Coronary artery (tissue), 2 donors: ENCODE measurements at places on chromosomes 4 and X.

GRCh38 chr4:31667686-31668085 lies 947.5 kb downstream of the PCDH7 start:
- DNase-seq, result no peak

DNA sequence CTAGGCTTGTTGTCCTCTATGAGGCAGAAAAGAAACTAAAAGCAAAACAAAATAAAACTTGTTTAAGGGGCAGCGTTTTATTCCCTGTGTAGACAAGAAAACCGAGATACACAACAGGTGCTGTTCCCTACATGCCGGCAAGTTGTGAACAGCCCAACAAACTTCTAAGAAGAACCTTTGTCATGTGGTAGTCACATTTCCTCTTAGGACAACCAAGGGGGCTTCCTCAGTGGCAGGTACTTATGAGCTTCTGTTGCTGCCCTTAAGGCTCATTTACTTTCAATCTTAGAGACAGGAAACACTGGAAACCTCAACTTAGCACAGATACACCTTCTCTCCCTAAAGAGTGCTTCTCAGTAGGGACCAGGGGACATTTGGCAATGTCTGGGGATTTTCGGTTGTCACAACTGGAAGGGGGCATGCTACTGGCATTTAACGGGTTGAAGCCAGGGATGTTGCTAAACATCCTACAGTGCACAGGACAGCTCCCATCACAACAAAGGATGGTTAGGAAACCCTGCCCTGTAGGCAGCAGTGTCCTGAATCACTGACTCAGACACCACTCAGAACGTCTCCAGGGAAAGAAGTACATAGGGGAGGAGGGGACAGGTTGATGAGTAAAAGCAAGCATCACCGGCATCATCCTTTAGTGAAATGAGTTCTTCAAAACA lies 111.0 kb downstream of the ASB9 start:
- DNase-seq, result no peak

GRCh38 chr4:112848911-112849310 lies 200.5 kb upstream of the ANK2 start:
- no peak for DNase-seq

- DNase-seq, result no peak
These were observed 18.2 kb upstream of the TNIP3 start for GRCh38 chr4:121182296-121182695.

GRCh38 chr4:147830987-147831386 lies 99.1 kb downstream of the ARHGAP10 start:
- DNase-seq, result no peak

DNA sequence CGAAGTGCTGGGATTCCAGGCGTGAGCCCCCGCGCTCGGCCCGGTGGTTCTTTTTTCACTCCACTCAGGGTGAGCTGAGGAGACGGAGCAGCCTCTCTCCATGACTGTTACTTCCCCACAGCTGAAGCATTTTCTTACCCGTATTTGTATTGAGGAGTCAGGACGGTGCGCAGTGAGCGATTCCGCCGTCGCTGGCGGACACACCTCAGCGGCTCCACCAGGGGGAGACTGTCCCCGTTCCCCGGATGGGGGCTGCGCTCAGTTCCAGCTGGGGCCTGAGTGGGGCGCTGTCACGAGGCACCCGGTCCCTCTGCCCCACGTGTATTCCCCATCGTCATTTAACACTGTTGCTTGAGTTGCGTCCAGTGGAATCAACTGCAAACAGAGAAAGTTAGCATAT lies 844.0 kb upstream of the FRG1 start:
- no peak for DNase-seq

GRCh38 chr4:151568966-151569365 lies 160.0 kb downstream of the FHIP1A start:
- no peak for DNase-seq

DNA sequence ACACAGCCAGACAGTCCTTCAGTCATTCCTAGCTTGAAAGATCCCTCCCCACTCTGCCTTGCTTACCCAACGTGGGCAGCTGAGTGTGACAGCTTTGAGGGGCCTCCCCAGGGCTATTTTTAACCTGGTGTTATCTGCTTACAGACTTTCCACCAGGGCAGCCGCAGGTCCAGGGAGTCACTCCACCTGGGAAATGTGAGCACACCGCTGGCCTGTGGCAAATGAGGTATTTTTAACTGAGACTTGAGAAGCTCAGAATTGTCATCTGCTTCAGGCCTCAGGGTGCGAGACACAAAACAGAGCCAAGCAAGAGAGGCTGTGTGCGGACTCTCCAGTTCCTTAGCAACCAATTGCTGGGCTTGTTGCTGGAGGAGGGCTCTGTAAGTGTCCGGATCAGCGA lies 13.0 kb downstream of the CORIN start:
- no peak for DNase-seq

- DNase-seq, result no peak
These were observed 2.5 kb downstream of the PGRMC1 start for GRCh38 chrX:119238557-119238956.

GRCh38 chrX:65706041-65706828 lies 38.8 kb downstream of the MSN start:
- DNase-seq, result peak; percentile 79

- no peak for DNase-seq
These were observed 42.3 kb downstream of the RBM47 start for GRCh38 chr4:40587351-40587750.

DNA sequence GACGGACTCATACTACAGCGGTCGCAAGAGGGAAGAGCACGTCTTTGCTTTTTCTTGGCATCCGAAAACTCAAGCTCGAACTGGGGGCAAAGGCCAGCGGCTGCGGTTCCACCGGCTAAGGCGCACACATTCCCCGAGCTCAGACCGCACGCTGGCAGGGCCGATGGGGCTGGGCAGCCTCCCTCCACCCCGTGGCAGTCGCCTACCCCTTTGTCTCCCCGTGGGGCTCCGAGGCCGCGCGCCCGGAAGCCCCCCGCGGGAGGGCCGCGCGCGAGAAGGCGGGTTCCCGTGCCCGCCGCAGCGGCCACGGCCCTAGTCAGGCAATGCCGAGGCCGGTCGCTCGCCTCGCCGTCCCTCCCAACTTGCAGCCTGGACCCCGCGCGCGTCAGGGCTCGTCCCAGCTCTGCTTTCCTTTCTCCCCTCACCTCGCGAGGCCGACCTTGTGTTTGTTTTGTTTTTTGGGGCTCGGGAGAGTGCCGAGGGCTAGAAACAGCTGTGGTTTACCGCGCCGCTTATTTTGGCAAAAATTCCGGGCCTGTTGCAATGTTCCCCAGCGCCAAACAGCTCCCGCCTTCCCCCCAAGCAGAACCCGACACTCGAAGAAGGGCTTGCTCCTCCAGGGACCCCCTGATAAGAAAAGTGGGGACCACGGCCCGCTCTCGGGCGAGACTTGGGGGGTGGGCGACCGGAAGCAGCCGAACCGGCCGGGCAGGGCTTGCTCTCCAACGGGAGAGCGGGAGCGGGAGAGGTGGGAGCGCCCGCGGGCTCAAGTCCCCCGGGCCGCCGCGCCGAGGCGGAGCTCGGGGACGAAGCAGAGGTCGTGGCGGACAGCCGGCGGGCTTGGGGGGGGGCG lies 561 bp upstream of the N4BP2 start:
- peak; percentile 86 for DNase-seq

GRCh38 chr4:91322961-91323360 lies 980.8 kb upstream of the GRID2 start:
- no peak for DNase-seq

- no peak for DNase-seq
These were observed 1387.6 kb downstream of the STIM2 start for GRCh38 chr4:28248269-28248668.

DNA sequence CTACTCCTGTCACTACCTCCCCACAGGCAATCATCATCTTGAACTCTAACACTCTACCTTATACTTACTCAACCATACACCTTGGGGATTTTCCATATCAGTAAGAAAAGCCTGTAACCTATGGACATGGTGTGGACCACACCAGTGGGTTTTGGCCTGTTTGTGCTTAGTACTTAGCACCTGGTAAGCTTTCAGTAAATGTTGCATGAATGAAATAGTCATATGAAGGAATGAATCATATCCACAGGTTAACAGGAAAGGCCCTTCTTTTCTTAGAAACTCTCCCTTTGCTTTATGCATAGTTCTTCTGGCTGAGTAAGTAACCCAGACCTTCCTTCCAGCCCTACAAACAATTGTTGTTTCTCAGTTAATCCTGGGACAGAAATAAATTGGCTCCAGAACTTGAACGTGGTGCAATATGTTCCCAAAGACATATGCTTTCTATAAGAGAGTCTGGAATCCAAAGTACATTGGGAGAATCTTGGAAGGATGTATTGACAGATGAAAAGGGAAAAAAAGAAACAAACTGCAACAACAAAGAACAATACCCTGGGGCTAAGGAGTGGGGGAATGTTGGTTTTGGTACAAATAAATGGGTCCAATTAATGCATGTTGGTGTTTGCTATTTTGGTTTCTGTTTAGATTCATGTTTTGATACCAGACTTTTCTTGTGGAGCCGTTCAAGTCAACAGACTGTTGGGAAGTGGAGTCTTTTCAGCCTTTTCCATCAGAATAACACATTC lies 27.8 kb downstream of the RASL11B start:
- no peak for DNase-seq

DNA sequence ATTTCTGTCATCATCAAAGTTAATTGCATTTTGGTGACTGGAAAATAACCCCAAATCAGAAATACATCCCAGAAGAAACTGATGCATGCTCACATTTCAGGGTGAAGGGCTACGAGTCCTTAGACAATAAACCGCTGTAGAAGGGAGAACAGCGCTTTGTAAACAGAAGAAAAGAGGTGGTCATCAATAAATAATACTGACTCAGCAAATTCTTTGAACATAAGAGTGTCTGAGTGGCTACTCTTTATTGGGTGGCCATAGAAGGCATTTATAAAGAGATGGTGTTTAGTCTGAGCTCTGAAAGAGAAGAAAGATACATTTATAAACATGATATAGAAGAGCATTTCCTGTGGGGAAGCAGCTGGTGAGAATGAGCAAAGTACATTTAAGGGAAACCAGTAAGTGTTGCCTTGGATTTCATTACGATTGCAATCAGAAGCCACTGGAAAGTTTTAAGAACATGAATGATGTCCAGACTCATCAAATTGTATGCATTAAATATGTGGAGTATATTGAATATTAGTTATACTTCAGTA lies 246.9 kb upstream of the GIMD1 start:
- DNase-seq, result no peak
